ENCODE measurements at places on chromosomes 1 and 21. TPM values are rescaled to one million over a fixed set of nuclear protein-coding genes. Genes with fewer than 3 reads are reported as not detected.

DNA sequence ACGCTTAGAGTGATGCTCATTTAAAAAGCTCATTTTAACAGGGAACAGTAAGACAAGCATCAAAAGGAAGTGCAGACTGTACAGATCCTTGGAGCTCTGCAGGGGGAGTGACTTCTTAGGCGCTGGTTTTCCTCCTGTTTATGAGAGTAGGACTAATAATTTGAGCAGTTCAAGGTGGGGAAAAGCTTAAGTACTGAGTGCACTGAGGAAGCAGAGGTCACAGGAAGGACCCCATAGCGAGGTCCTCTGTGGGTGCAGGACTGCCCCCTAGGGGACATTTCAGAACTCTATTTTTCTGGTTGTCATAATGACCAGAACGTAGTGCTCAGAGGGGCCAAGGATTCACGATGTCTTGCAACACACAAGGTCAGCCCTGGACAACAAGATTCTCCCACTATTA is 112.1 kb downstream of the HLCS start:
- no peak overlapping the region for H3K27ac ChIP-seq
- no peaks in the 10 kb centered on the region for H3K27me3 ChIP-seq
- no peaks in the 10 kb centered on the region for H3K36me3 ChIP-seq
- H3K4me1 ChIP-seq: no peaks in the 10 kb centered on the region

- no peak overlapping the region for H3K27ac ChIP-seq
- H3K36me3 ChIP-seq: no peaks in the 10 kb centered on the region
- H3K4me1 ChIP-seq: no peaks in the 10 kb centered on the region
- H3K4me3 ChIP-seq: no peak overlapping the region
- no peaks in the 10 kb centered on the region for H3K27me3 ChIP-seq
- DNase-seq: no peak
Measured at GRCh38 chr1:9596415-9597123, 7.9 kb downstream of the TMEM201 start.

DNA sequence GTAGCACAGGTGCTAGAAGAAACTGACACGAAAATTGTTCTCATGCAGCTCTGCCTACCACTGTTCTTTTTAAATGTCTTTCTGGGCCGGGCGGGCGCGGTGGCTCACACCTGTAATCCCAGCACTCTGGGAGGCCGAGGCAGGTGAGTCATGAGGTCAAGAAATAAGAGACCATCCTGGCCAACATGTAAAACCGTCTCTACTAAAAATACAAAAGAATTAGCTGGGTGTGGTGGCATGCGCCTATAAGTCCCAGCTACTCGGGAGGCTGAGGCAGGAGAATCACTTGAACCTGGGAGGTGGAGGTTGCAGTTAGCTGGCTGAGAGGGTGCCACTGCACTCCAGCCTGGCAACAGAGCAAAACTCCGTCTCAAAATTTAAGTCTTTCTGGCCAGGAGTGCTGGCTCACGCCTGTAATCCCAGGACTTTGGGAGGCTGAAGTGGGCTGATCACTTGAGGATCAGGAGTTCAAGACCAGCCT is 947 bp upstream of the RIT1 start:
- no peaks in the 10 kb centered on the region for H3K27me3 ChIP-seq
- no peaks in the 10 kb centered on the region for H3K36me3 ChIP-seq
- H3K27ac ChIP-seq: peak overlapping the region; percentile 97
- H3K4me1 ChIP-seq: no peaks in the 10 kb centered on the region

- H3K4me3 ChIP-seq: no peak overlapping the region
- no peaks in the 10 kb centered on the region for H3K27me3 ChIP-seq
- no peaks in the 10 kb centered on the region for H3K4me1 ChIP-seq
- no peaks in the 10 kb centered on the region for H3K36me3 ChIP-seq
Measured at GRCh38 chr1:1452882-1453281, 3.4 kb downstream of the ATAD3C start.

GRCh38 chr1:67853704-67854103 is 20.4 kb upstream of the GNG12 start:
- H3K27me3 ChIP-seq: no peaks in the 10 kb centered on the region
- H3K36me3 ChIP-seq: no peaks in the 10 kb centered on the region
- peak; percentile 52 for DNase-seq

DNA sequence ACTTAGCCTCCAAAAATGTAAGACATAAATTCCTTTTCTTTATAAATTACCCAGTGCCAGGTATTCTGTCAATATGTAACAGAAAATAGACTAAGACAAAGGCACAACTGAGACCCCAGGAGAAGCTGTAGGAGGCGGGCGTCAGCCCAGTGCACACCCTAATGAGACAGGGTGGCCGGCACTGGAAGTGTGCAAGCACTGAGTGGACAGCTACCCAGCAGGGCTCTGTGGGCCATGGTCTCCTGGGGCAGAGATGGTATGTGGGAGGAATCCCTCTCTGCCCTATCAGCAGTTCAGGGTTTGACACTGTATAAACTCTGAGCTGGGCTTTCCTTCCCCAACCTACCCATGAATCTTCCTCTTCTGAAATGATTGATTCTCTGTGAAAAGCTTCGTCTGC is 139.5 kb downstream of the GLIS1 start:
- H3K27ac ChIP-seq: no peak overlapping the region
- DNase-seq: peak; percentile 39
- no peak overlapping the region for H3K4me3 ChIP-seq
- H3K27me3 ChIP-seq: no peaks in the 10 kb centered on the region

DNA sequence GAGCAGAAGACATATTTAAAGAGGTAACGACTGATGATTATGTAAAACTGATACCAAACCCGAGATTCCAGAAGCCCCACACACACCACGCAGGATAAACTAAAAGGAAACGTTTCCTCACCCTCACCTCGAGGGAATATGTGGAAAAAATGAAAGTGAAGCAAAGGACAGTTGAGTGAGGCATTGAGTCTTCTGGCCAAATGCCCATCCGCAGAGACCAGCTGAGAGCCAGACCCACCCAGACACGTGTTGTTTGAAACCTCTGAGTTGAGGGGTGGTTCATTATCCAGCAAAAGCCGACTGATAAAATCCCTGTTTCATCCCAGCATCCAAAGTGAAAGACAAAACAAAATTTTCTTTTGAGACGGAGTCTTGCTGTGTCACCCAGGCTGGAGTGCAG is 29.6 kb upstream of the PCBP3 start:
- H3K4me1 ChIP-seq: no peaks in the 10 kb centered on the region
- H3K4me3 ChIP-seq: no peak overlapping the region
- H3K27ac ChIP-seq: no peak overlapping the region
- H3K36me3 ChIP-seq: no peaks in the 10 kb centered on the region

HSD11B1 gene
- total RNA-seq: 90.1 TPM

PDC gene
- total RNA-seq: not detected

FCRL5 gene
- 1.6 TPM for total RNA-seq

PLEKHN1 gene
- 2.8 TPM for total RNA-seq

Data from breast epithelium (tissue), 4 donors.